Sigmoid colon (tissue), 7 donors: ENCODE measurements at places on chromosomes 3 and 15. TPM values are rescaled to one million over a fixed set of nuclear protein-coding genes. Genes with fewer than 3 reads are reported as not detected.

PLSCR4 gene
- total RNA-seq: 53.5 TPM

ZPLD1 gene
- total RNA-seq: 0.27 TPM

UPK1B gene
- total RNA-seq: not detected

KLHL40 gene
- not detected for total RNA-seq

CHP1 gene
- total RNA-seq: 118 TPM

SERPINI1 gene
- total RNA-seq: 6.6 TPM

ZNF148 gene
- total RNA-seq: 32.7 TPM

GPR15 gene
- total RNA-seq: not detected

LYZL4 gene
- total RNA-seq: not detected

DNA sequence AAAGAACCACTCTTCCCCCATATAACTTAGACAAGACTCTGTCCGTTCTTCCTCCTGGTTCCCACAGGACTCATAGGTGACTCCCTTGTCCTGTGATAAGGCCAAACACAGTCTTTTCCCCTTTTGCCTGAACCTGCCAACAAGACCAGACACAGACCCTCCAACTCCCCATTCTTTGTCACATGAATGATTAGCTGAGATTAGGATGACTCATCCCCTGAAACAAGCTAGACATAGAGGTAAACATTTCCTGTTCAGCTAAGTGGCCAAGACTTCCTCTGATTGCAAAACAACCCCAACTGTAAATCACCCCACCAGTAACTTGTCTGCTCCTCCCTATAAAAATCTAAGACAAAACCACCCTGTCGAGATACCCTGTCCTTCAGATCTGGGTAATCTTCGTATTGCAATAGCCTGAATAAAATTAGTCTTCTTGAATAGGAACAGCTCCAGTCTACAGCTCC lies 11.4 kb upstream of the HTR3E start:
- no peak overlapping the region for H3K4me3 ChIP-seq
- no peaks in the 10 kb centered on the region for H3K36me3 ChIP-seq
- no peaks in the 10 kb centered on the region for H3K27me3 ChIP-seq
- DNase-seq: no peak
- no peaks in the 10 kb centered on the region for H3K4me1 ChIP-seq

GRCh38 chr3:34727700-34728099 lies 911.6 kb upstream of the ARPP21 start:
- no peaks in the 10 kb centered on the region for H3K36me3 ChIP-seq
- no peak overlapping the region for H3K4me3 ChIP-seq
- no peaks in the 10 kb centered on the region for H3K4me1 ChIP-seq
- no peaks in the 10 kb centered on the region for H3K27me3 ChIP-seq

DNA sequence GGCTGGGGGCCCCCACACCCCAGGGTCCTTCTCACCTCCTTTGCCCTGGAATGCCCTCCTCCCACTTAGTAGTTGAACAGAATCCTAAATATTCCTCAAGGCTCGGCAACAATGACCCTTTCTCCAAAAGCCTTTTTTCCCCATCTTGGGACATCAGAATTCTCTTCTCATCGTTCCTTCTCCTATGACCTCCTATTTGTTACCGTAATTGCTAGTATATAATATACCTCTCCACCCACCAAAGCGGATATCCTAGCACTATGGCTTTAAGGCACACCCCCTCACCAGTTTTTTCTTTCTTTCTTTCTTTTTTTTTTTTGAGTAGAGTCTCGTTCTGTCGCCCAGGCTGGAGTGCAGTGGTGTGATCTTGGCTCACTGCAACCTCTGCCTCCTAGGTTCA lies 16.8 kb downstream of the HDAC11 start:
- no peak for DNase-seq
- no peaks in the 10 kb centered on the region for H3K4me1 ChIP-seq
- H3K27ac ChIP-seq: peak overlapping the region; percentile 56
- no peaks in the 10 kb centered on the region for H3K27me3 ChIP-seq
- H3K36me3 ChIP-seq: peaks cover 15% of the 10 kb centered on the region

DNA sequence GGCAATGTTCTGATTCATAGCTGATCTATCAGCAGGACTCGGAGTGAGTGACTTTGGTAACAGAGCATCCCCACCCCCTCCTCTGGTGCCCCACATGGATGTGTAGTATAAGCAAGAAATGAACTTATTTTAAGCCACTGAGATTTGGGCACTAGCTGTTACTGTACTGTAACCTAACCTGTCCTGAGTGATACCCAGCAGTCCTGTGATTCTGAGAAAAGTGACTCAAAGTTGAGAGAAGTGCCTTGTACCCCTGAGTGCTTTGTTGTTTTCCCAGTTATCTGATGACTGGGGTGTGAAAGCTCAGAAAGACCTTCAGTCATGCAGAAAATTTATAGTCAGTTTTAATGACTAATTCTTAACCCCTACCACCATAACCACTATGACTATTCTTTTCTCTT lies 439.9 kb upstream of the RBMS3 start:
- H3K4me1 ChIP-seq: no peaks in the 10 kb centered on the region
- no peak overlapping the region for H3K4me3 ChIP-seq
- DNase-seq: no peak
- no peaks in the 10 kb centered on the region for H3K36me3 ChIP-seq

- H3K27me3 ChIP-seq: no peaks in the 10 kb centered on the region
- no peak for DNase-seq
- no peaks in the 10 kb centered on the region for H3K4me1 ChIP-seq
- H3K36me3 ChIP-seq: no peaks in the 10 kb centered on the region
- no peak overlapping the region for H3K27ac ChIP-seq
- no peak overlapping the region for H3K4me3 ChIP-seq
Measured at GRCh38 chr3:59133311-59133710, 83.5 kb upstream of the CFAP20DC start.

DNA sequence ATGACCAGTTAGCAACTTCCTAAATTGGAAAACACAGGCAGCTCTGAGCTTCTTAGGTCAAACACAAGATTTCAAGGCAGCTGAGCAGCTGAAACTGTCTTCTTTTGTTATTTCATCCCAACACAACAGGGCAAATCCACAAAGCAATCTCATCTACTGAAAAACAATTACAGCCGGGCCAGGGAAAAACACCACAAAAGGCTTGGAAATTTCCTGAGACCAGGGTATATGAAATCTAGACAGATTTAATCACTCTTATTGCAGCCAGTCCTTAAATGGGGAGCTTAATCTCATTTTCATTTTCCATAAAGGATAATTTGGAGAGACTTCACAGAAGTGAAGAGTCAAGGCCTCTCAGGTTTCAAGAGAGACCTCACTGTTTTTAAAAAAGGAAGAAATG lies 181.8 kb downstream of the SSR3 start:
- no peak overlapping the region for H3K4me3 ChIP-seq
- no peaks in the 10 kb centered on the region for H3K27me3 ChIP-seq
- H3K36me3 ChIP-seq: no peaks in the 10 kb centered on the region
- H3K27ac ChIP-seq: no peak overlapping the region
- peaks cover 10% of the 10 kb centered on the region for H3K4me1 ChIP-seq
- no peak for DNase-seq

GRCh38 chr3:133883641-133884040 lies 12.0 kb downstream of the RAB6B start:
- no peak for DNase-seq
- no peaks in the 10 kb centered on the region for H3K4me1 ChIP-seq
- H3K36me3 ChIP-seq: no peaks in the 10 kb centered on the region
- H3K27me3 ChIP-seq: no peaks in the 10 kb centered on the region

- H3K27ac ChIP-seq: no peak overlapping the region
- no peaks in the 10 kb centered on the region for H3K36me3 ChIP-seq
- peaks cover 18% of the 10 kb centered on the region for H3K4me1 ChIP-seq
- H3K4me3 ChIP-seq: no peak overlapping the region
- DNase-seq: no peak
- no peaks in the 10 kb centered on the region for H3K27me3 ChIP-seq
Measured at GRCh38 chr15:63942486-63943365, 103.6 kb downstream of the DAPK2 start.

DNA sequence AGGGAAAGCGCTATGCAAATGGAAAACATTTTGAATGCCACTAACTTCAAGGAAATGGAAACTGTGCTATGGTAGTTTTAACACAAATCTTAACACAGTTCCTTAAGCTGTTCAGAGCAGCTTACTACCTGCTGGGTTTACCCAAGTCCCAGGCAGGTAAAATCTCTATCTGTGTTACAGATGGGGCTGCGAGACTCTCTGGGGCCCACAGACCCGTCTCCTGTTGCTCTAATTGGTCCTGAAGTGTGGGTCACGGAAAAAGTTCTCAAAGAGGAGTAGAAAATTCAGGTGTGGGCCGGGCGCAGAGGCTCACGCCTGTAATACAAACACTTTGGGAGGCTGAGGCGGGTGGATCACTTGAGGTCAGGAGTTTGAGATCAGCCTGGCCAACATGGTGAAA lies 16.9 kb upstream of the ZFYVE19 start:
- H3K36me3 ChIP-seq: no peaks in the 10 kb centered on the region
- H3K27me3 ChIP-seq: no peaks in the 10 kb centered on the region
- peaks cover 10% of the 10 kb centered on the region for H3K4me1 ChIP-seq
- DNase-seq: no peak

DNA sequence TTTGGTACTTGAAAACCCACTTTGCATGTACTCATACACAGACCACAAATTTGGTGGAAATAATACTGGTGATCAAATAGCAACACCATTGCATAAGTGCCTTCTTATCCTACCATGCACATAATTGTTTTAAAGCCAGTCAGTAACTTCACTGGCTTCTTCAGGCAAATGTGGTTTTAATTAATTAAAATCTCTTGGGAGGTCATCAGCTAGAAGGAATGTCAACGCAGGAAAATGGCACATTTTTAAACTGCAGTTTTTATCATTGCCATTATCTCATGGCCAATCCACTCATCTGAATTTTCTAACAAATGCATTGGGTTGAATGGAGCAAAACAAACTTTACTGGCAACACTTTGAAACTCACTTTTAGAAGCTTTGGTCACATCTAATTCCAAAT lies 105.7 kb upstream of the ZPLD1 start:
- H3K36me3 ChIP-seq: no peaks in the 10 kb centered on the region
- H3K4me1 ChIP-seq: no peaks in the 10 kb centered on the region
- no peak overlapping the region for H3K4me3 ChIP-seq
- no peak for DNase-seq
- no peaks in the 10 kb centered on the region for H3K27me3 ChIP-seq
- no peak overlapping the region for H3K27ac ChIP-seq

DNA sequence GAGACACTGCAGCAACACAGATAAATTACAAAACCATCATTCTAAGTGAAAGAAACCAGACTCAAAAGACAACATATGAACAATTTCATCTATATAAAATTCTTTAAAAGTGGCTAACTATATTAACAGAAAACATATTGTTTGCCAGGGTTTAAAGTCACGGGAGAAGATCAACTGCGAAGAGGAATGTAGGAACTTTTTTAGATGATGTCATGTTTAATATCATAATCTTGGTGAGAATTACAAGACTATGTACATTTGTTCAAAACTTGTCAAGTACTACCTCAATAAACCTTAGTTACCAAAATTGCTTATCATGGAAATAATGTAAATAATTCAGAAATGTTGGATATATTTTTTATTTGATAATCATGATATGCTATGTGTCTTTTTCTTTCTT lies 395.1 kb upstream of the PLSCR5 start:
- no peaks in the 10 kb centered on the region for H3K27me3 ChIP-seq
- no peaks in the 10 kb centered on the region for H3K4me1 ChIP-seq
- H3K36me3 ChIP-seq: no peaks in the 10 kb centered on the region
- H3K27ac ChIP-seq: no peak overlapping the region

GRCh38 chr3:189272500-189273119 lies 100.8 kb downstream of the TPRG1 start:
- H3K4me1 ChIP-seq: no peaks in the 10 kb centered on the region
- DNase-seq: no peak
- H3K4me3 ChIP-seq: no peak overlapping the region
- H3K27me3 ChIP-seq: no peaks in the 10 kb centered on the region
- no peaks in the 10 kb centered on the region for H3K36me3 ChIP-seq
- H3K27ac ChIP-seq: no peak overlapping the region

- H3K27me3 ChIP-seq: peaks cover 4% of the 10 kb centered on the region
- no peaks in the 10 kb centered on the region for H3K36me3 ChIP-seq
- H3K4me1 ChIP-seq: no peaks in the 10 kb centered on the region
- peak; percentile 21 for DNase-seq
- no peak overlapping the region for H3K4me3 ChIP-seq
Measured at GRCh38 chr3:13705051-13705450, 156.1 kb downstream of the FBLN2 start.

- H3K27ac ChIP-seq: no peak overlapping the region
- H3K27me3 ChIP-seq: no peaks in the 10 kb centered on the region
Measured at GRCh38 chr3:61901986-61902385, 340.6 kb downstream of the PTPRG start.

GRCh38 chr15:25134546-25134945 lies 179.8 kb downstream of the SNRPN start:
- DNase-seq: no peak
- H3K4me1 ChIP-seq: no peaks in the 10 kb centered on the region
- H3K4me3 ChIP-seq: no peak overlapping the region
- H3K27me3 ChIP-seq: no peaks in the 10 kb centered on the region
- H3K27ac ChIP-seq: no peak overlapping the region

DNA sequence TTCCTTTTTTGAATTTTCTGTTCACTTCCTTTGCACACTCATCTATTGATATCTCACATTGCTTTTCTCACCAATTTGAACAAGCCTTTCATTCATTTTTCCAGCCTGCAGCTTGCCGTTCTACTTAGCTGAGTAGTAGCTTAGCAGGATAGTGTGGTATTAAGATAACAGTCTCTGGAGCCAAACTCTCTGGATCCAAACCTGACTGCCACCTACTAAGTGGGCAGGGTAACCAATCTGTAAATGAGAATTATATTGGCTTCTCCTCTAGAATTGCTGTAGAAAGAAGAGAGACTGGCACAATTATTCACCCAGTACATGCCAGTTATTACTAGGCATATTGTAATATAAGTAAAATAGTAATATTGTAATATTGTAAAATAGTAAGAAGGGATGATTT lies 40.5 kb downstream of the AQP9 start:
- H3K36me3 ChIP-seq: no peaks in the 10 kb centered on the region
- H3K4me1 ChIP-seq: no peaks in the 10 kb centered on the region
- no peak for DNase-seq
